Left ventricle myocardium inferior (tissue), 1 donor: ENCODE measurements at places on chromosomes 4 and X.

DNA sequence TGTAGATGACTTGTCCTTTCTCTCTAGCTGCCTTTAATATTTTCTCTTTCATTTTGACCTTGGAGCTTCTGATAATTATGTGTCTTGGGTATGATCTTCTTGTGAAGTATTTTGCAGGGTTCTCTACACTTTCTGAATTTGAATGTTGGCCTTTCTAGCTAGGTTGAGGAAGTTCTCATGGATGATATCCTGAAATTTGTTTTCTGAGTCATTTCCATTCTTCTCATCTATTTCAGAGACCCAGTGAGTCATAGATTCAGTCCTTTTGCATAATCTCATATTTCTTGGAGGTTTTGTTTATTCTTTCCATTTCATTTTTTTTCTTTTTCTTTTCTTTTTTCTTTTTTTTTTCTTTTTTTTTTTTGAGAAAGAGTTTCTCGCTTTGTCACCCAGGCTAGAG is 585.7 kb upstream of the PABPC4L start:
- H3K4me3 ChIP-seq = no peak overlapping the region
- H3K27me3 ChIP-seq = no peaks in the 10 kb centered on the region
- no peaks in the 10 kb centered on the region for H3K4me1 ChIP-seq
- no peak overlapping the region for H3K27ac ChIP-seq

GRCh38 chrX:24283127-24283794 is 30.6 kb downstream of the SUPT20HL2 start:
- H3K36me3 ChIP-seq = no peaks in the 10 kb centered on the region
- no peaks in the 10 kb centered on the region for H3K27me3 ChIP-seq
- DNase-seq = no peak
- no peaks in the 10 kb centered on the region for H3K4me1 ChIP-seq

DNA sequence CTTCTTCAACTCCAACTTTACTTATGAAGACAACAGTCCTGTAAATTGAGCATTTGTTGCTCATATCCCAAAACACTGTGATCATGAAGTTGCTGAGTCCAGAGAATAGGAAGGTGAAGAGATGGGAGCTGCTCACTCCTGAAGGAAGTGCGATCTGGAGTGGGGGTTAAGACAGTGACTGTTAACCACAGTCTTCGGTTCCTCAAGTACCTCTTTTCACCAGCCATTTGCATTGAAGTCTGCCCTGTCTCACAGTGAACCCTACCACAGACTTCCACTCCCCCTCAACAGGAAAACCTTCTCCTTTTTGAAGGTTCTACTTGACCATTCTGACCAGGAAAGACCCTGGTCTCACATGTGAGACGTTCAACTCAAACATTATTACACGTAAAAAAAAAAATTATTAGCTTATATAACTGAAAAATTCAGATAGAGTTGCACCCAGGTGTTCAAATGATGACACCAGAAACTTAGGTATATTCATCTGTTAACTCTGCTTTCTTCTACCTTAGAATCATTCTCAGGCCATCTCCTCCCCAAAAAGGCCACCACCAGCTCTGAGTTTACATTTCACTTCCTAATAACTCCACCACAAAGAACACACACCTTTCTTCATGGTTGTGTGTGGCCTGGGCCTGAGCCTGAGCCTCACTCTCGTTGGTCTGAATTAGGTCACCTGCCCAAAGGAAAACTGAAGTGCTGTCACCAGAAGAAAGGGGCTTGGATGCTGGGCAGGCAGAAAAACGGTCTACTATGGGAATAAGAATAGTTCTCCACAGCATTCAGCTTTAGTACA is 199.2 kb downstream of the DCTD start:
- no peak overlapping the region for H3K4me3 ChIP-seq
- H3K4me1 ChIP-seq = no peaks in the 10 kb centered on the region
- no peak for DNase-seq
- H3K27me3 ChIP-seq = no peaks in the 10 kb centered on the region
- no peaks in the 10 kb centered on the region for H3K36me3 ChIP-seq

- peak overlapping the region; percentile 65 for H3K27ac ChIP-seq
- peak overlapping the region; percentile 22 for H3K4me3 ChIP-seq
- DNase-seq = no peak
- no peaks in the 10 kb centered on the region for H3K36me3 ChIP-seq
These were observed 44.5 kb downstream of the SCFD2 start for GRCh38 chr4:53321151-53321983.

GRCh38 chr4:123452616-123453015 is 56.0 kb downstream of the SPRY1 start:
- no peak overlapping the region for H3K27ac ChIP-seq
- H3K4me3 ChIP-seq = no peak overlapping the region
- H3K27me3 ChIP-seq = no peaks in the 10 kb centered on the region

DNA sequence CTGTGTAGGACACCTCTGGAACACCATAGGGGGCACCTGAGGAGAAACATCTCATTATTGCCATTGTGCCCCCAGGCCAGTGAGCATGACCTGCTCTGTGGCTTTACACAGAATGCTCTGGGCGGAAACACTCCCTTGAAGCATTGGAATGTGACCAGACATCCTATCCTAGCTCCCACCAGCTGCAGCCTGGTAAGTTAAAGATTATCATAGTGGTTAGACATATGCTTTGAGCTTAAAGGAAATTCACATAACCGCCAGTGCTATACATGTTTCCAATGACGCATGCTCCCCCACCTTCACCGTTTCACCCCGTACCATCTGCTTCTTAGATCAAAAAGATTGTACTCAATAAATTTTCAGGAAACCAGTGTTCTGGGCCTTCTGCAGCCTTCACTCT is 217.7 kb upstream of the CENPE start:
- no peaks in the 10 kb centered on the region for H3K36me3 ChIP-seq
- no peaks in the 10 kb centered on the region for H3K27me3 ChIP-seq
- H3K4me3 ChIP-seq = no peak overlapping the region

DNA sequence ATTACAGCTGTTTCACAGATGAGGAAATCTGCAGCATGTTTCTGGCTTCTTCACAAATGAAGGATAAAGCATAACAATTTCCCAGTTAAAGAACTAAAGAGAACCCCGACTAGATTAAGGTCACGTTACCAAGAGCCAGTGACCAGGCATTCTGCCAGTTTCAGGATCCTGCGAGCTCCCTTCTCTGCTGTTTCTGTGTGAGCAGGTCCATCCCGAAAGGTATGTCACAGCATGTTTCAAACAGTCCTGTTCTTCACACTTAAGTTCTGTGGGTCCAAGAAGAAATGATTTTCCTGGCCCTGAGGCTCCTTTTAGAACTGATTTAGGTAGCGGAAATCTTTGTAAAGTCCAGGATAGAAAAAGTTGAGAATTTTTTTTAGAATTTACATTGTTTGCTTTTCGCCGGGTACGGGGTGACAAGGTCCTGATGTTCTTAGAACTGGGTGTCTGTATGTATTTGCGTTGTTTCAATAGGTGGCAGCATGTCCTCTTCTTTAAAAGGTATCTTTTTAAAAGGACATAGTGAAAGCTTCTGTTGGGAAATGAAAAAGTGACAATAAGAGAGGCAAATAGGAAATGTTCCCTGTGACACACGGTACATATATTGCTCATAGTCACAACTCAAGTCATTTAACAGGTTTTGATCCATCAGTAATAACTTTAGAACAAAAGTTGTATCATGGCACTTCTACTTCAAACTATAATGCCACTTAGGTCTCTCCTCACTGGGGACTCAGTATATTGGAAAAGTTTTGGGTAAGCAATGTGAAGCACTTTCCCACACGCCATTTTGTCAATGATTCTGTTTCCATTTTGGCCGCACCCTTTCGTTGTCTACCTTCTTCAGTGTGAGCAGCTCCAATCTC is 18.4 kb downstream of the IL21 start:
- H3K27me3 ChIP-seq = peaks cover 34% of the 10 kb centered on the region
- peak overlapping the region; percentile 13 for H3K4me3 ChIP-seq
- H3K36me3 ChIP-seq = no peaks in the 10 kb centered on the region
- no peak overlapping the region for H3K27ac ChIP-seq

DNA sequence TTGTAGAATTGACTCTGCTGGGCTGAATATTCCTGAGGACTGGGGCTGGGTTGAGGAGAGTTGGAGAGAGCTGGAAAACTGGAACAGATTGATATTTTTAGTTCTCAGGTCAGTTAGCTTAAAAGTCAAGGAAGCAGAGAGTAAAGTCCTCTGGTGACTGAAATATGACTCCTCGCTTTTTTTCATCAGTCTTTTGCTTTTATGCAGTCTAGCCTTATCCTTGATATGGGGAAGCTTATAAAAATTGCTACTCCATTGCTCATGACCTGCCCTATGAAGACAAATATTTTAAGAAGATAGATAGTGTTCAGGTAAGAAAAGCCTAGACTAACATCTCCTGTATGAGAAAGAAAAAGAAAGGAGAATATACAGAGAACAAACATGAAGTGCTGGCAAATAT is 152.7 kb downstream of the C4orf33 start:
- no peaks in the 10 kb centered on the region for H3K4me1 ChIP-seq
- no peak overlapping the region for H3K4me3 ChIP-seq
- H3K36me3 ChIP-seq = no peaks in the 10 kb centered on the region
- H3K27ac ChIP-seq = no peak overlapping the region
